Non-pigmented ciliary epithelial cell (primary cell): ENCODE measurements at places on chromosomes 11 and 22.

DNA sequence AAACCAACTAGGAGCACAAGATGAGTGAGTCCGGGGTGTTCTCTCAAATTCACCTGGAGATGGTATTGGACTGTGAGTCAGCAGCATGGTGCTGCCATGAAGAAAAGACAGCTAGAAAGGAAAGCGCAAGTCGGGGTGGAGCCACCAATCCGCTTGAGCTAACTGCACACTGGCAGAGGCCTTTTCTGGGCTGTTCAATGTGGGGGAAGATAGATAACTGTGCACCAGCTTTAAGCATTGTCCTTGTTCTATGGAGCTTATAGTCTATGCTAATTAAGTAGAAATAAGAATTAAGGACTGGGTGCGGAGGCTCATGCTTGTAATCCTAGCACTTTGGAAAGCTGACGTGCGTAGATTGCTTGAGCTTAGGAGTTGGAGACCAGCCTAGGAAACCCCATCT, 21.9 kb upstream of the SORL1-AS1 start:
- DNase-seq: no peak

- no peak for DNase-seq
Observed at GRCh38 chr11:1442807-1443366, 43.7 kb downstream of the MOB2 start.

- DNase-seq: no peak
Observed at GRCh38 chr11:495537-495931, 11.5 kb downstream of the RNH1 start.

DNA sequence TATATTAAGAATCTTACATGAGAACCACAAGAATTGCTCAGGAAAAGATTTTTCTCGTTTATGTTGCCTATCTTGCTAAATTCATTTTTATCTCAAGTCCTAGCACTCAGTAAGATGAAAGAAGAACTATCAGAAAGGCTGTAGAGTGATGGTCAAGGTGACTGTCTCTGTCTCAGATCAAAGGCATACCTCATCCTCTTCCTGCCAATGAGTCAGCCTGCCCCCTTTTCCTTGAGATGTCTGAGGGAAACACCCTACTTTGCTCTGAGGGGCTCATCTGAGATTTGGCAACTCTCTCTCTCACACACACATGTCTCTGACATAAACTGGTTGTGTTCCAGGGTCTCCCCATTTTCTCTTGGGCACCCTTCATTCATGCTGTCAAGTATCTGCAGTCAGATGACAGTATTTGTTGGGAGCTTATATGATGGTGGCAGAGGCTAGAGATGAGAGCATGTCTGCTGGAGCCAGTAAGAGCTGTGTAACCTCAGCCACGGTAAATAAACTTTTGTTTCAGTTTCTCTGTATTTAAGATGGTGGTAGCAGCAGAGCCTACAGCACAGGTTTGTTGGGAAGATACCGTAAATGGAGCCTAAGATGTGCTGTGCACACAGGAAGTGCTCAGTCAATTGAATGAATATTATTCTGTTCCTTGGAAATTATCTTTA, 1.6 kb downstream of the MMP27 start:
- no peak for DNase-seq

- DNase-seq: no peak
Observed at GRCh38 chr11:103842191-103842590, 194.2 kb upstream of the DDI1 start.

- no peak for DNase-seq
Observed at GRCh38 chr11:115557681-115558080, 53.5 kb upstream of the CADM1 start.

- no peak for DNase-seq
Observed at GRCh38 chr22:24331468-24332440, 61.1 kb downstream of the SPECC1L start.

- DNase-seq: no peak
Observed at GRCh38 chr11:6318204-6318603, 2.1 kb downstream of the CAVIN3 start.

GRCh38 chr11:99117603-99118002, 96.9 kb downstream of the CNTN5 start:
- DNase-seq: no peak

DNA sequence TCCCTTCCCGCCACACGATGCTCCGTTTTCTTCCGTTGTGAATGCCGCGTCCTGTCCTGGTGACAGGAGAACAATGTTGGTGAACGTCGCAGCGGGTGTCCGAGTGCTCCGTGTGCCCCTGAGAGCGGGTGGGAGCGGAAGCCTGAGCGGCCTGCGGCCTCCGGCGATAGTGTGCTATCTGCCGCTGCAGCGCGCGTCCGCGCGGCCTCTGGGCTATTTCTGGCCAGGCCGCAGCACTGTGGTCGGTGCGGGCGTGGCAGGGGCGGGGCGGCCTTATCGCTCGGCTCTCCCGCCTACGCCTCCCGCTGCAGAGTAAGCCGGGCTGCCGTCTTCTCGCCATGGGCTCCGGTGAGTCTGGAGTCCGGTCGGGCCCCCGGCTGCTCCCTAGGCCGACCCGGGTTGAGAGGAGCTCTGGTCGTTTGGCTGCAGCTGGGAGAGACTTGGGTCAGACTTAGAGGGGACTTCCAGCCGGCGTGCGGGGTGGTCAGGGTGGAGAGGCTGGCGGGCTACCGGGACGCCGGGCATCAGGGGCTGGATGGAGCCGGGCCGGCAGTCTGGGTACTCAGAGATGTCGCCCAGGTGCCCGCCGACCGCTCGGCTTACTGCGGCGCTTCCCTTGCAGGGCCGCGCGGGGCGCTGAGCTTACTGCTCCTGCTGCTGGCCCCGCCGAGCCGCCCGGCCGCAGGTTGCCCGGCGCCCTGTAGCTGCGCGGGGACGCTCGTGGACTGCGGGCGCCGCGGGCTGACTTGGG, at the start of gene GP1BB:
GP1BB (plus strand) TSS at position 308 of the 751 bp plus-strand sequence; CDS start at position 339, 31 bp downstream.
- DNase-seq: no peak

GRCh38 chr11:48007677-48008076, 27.3 kb downstream of the PTPRJ start:
- DNase-seq: no peak

DNA sequence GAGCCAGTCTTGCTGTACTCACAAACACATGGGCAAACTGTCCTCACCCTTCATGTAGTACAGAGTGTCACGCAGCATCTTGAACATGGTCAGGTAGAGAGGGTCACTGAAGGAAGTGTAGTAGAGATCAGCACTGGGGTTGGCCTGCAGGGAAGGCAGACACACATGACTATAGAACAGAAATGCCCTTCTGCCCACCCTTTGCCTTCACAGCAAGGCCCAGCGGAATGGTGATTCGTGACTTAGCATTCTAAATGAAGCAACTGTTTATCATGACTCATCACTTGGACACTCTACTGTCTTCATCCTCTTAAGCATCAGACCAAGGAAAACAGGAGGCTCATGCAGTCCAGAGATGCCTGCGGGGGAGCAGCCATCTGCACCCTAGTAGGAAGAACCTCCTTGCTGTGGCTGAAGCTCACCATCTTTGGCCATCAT, 33.4 kb downstream of the SERPIND1 start:
- peak; percentile 77 for DNase-seq

- DNase-seq: no peak
Observed at GRCh38 chr11:81792416-81792815, 941.2 kb downstream of the FAM181B start.

DNA sequence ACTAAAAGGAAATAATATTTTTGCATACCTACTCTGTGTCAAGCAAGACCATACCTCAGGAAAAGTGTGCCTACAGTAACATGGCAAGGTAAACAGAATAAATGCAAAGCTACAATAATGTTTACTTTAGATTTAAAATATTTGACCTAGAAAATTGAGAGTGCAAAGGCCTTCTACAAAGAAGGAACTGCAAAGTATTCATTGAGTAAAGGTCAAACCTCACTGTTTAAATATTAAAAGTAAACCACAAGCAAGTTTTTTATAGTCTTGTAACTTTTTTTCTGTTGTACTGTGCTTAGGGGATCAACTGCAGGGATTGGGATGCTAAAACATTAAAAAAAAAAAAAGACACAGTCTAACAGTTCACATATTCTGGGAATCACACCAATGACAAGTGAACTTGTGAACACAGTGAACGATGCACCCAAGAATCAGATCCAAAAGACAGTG, 48.8 kb downstream of the CWF19L2 start:
- DNase-seq: no peak

DNA sequence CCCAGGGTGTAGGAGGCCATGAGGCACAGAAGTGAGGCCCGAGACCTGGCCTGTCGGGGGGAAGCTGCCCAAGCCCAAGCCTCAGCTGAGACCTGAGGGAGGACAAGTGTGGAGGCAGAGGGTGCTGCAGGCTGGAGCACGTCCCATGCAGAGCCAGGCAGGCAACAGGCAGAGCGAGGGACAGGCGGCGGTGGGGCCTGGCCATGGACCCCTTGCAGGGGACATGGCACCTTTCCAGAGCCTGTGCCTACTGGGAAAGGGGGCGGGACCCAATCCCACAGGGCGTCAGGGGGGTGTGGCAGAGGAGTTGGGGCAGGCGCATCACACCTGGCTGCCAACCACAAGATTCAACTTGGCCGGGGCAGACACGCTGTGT, 4.3 kb downstream of the TNNI2 start:
- DNase-seq: no peak

DNA sequence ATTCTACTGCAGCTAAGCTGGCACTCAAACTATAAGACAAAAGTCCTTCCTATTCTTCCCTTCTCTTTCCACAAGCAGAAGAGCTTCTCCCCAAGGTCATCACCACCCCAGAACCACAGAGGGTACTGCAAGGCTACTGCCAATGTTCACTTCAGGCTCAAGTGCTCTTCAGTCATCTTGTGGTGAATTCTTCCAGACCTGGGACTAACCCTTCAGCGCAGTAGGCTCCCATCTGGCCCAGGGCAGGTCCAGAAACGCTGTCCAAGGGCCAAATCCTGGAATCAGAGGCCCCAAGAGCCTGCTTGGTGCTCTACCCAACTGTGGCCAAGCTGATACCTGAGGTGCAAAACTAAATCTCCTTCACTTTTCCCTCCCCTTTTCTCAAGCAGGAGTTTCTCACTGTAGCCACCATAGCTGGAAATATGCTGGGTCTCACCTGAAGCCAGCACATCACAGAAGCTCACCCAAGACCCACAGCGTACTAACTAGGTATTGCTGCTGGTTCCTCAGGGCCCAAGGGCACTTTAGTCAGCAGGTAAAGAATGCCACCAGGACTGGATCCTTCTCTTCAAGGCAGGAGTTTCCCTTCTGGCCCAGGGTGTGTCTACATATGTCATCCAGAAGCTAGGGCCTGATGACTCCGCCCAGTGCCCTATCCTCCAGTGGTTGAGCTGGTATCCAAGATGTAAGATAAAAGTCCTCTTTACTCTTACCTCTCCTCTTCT, 27.8 kb downstream of the FCHSD2 start:
- no peak for DNase-seq

GRCh38 chr11:690738-691633, 4.0 kb downstream of the DEAF1 start:
- DNase-seq: no peak

DNA sequence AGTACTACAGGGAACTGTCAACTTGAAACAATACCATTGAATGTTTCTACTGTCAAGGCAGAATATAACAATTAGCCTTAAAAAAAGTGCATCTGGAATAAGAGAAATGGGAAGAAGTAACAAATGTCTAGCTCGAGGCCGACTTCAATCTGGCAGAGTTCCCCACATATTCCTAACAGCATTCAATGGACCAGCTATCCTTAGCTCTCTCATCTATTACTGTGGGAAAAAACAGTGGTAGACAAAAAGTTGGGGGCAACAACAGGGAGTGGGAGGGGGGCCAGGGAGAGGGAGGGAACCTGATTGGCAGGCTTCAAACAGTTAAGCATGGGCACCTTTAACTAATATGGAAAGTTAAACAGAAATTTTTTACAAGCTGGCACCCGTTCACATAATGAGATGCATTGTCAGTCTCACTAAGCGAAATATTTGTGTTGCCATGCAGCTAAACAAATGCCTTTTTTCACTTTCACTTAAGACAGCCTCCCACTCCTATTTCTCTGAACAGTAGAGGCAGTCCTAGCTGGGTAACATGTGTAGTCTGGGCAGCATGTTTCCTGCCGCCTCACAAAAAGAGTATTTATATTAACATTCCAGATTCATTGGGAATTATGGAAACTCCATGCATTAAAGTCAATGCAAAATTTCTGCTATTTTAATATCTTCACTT, 62.2 kb upstream of the SOX6 start:
- DNase-seq: no peak

DNA sequence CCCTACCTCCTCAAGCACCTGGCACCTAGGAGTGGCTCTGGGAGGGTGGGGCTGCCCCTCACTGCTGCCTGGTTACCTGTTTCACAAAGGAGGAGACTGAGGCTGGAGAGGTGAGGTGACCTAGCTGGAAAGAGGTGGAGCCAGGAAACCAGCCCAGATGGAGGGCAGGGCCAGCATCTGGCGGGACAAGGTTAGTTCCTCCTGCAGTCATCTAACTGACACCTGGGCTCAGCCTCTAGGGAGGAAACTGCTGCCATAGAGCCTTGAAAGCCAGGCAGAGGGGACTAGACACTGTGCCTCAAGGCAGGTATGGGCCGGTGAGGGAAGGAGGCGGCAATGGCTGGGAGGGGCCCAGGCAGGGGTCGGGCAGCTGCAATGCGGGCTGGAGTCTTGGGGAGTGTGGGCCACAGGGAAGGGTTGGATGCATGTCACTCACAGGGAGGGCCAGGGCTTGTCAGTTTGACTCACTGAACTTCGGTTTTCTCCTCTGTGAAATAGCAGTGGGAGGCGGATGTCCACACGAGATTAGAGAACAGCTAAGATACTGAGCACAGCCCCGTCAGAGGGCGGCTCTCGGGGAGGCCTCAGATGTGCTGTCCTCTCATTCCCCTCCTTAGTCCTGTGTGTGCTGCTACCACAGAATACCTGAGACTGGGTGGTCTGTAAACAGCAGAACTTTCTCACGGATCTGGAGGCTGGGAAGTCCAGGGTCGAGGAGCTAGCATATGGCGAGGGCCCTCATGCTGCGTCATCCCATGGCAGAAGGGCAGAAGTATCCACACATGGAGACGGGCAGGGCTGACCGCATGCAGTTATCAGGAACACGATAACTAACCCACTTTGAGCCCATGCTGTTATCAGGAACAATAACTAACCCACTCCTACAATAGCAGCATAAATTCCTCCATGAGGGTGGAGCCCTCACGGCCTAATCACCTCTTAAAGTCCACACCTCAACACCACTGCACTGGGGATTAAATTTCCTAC, 16.1 kb downstream of the MGAT3 start:
- DNase-seq: no peak

GRCh38 chr22:44574640-44575380, 76.8 kb upstream of the RTL6 start:
- no peak for DNase-seq

DNA sequence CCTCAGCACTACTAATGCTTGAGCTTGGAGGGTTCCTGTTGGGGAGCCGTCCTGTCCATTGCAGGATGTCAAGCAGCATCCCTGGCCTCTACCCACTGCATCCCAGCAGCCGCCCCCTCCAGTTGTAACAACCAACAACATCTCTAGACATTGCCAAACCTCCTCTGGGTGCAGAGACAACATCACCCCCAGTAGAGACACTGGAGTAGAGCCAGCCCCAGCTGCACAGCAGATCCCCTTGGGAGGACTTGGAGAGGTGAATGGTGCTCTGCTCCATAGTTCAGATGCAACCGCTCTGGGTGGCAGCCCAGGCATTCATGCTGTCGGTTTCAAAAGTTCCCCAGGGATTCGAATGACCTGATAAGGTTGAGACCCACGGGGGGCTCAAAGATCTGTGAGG, 259.0 kb downstream of the MN1 start:
- DNase-seq: no peak

- DNase-seq: no peak
Observed at GRCh38 chr11:38476808-38477575, 1879.0 kb upstream of the RAG2 start.

- no peak for DNase-seq
Observed at GRCh38 chr22:44544816-44545433, 46.9 kb upstream of the RTL6 start.
